ENCODE measurements at places on chromosomes 5 and 9. TPM values are rescaled to one million over a fixed set of nuclear protein-coding genes. Genes with fewer than 3 reads are reported as not detected.

The PCDHB13 gene
- total RNA-seq = 2.9 TPM

The CEL gene
- 1.4 TPM for total RNA-seq

The RASEF gene
- 11.5 TPM for total RNA-seq

The ADGRD2 gene
- not detected for total RNA-seq

The PCDH12 gene
- total RNA-seq = 14.9 TPM

The SLC4A9 gene
- 0.32 TPM for total RNA-seq

The TLX3 gene
- total RNA-seq = not detected

The RASGRF2 gene
- 6.7 TPM for total RNA-seq

The IPPK gene
- 7.3 TPM for total RNA-seq

The MEGF10 gene
- total RNA-seq = 0.30 TPM

The CCDC152 gene
- 1.3 TPM for total RNA-seq

The TAF11L10 gene
- not detected for total RNA-seq

The PITX1 gene
- total RNA-seq = 0.47 TPM

The IL9 gene
- not detected for total RNA-seq

The CEP120 gene
- 22.3 TPM for total RNA-seq

The OR1Q1 gene
- not detected for total RNA-seq

The NME5 gene
- total RNA-seq = 7.3 TPM

The IL33 gene
- 47.8 TPM for total RNA-seq

The DBH gene
- not detected for total RNA-seq

The BTNL3 gene
- not detected for total RNA-seq

The TMEM252 gene
- 0.30 TPM for total RNA-seq

The CENPH gene
- 2.9 TPM for total RNA-seq

The KCNIP1 gene
- total RNA-seq = 1.7 TPM

The PCA3 gene
- total RNA-seq = not detected

The ZNF608 gene
- 27.9 TPM for total RNA-seq

The ECSCR gene
- total RNA-seq = 48.8 TPM

The IRX2 gene
- total RNA-seq = 52.1 TPM

The NUTM2G gene
- not detected for total RNA-seq

The PCDHGB2 gene
- 3.7 TPM for total RNA-seq

The HSPB3 gene
- total RNA-seq = not detected

The LHX3 gene
- not detected for total RNA-seq

The SPINK7 gene
- total RNA-seq = not detected

The IFNB1 gene
- not detected for total RNA-seq

The GALT gene
- total RNA-seq = 51.3 TPM

The CCNB1 gene
- total RNA-seq = 4.4 TPM

The CBY3 gene
- total RNA-seq = not detected

The SEPTIN8 gene
- 32.8 TPM for total RNA-seq

The ELAVL2 gene
- total RNA-seq = not detected

The SPATA31D4 gene
- not detected for total RNA-seq

The ZNF300 gene
- 2.0 TPM for total RNA-seq
